Stimulated activated CD8-positive, alpha-beta memory T cell treated with anti-CD3 and anti-CD28 coated beads, Interleukin-7, amount 100 ng/mL, for 1 hour (primary cell): ENCODE measurements at places on chromosomes 6 and 20.

DNA sequence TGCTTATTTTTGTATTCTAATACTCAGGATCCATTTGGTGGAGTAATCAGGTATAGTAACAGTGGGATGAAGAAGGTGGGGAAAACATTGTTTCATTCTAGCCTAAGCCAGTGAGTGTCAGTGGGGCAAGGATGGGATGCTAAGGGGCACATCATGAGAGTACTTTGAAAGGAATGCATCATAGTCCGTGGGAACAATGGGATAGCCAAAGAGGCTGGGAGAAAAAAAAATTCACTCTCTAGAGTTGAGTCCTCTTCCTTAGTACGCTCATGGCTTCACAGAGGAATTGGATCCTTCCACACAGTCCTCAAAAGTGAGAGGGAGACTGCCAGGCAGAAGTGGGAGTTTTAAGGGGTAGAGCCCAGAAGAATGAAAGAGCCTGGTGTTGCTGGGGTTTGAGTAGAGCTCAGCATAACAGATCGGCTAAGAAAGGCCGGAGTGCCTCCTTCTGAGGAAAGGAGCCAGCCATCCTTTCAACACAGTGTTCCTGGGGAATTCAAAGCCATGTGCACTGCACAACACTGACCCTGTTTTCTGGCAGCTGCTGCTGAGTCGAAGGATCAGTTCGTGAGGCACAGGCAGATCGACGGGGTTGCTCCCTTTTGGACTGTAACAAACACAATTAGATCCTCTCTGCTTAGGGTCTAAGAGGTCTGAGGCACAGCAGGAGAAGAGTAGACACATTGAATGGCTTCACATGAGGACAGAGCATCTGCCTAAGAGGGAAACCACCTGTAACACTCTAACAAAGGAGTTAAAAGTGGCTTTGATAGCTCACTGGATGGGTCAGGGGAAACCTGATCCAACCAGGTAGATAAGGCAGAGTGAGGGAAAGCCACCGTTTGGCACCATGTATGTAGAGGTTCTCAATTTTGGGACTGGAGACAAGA is 61.2 kb downstream of the ELOVL5 start:
- no peak for DNase-seq

DNA sequence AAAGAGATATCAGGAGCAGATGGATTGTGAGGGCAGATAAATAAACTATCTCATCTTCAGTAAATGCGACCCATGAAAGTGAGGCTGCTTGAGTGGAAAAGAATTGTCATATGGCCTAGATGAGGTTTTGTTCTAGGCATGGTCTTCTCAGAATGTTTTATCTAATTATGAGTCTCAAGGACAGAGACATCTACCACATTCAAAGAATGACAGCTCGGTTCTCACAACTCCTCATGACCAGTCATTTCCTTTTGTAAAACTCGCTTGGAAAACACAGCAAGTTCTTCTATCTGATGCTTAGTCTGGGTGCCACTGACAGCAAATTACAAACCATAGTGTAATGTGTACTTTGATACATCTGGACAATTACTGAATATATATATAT is 140.5 kb downstream of the CCDC170 start:
- no peak for DNase-seq

DNA sequence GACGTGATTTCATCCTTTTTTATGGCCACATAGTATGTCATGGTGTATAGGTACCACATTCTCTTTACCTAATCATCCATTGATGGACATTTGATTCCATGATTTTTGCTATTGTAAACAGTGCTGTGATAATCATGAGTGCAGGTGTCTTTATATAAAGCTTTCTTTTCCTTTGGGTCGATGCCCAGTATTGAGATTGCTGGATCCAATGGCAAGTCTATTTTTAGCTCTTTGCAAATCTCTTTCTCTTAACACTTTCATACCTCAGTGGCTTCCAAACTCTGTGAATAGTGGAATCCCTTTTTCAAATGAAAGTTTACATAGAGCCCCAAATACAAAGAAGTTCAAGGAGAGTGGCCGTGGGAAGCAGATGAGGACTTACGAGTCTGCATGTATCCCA is 105.8 kb upstream of the SPTLC3 start:
- DNase-seq: no peak

- DNase-seq: no peak
These were observed 36.4 kb downstream of the PSMG4 start for GRCh38 chr6:3294921-3295871.

DNA sequence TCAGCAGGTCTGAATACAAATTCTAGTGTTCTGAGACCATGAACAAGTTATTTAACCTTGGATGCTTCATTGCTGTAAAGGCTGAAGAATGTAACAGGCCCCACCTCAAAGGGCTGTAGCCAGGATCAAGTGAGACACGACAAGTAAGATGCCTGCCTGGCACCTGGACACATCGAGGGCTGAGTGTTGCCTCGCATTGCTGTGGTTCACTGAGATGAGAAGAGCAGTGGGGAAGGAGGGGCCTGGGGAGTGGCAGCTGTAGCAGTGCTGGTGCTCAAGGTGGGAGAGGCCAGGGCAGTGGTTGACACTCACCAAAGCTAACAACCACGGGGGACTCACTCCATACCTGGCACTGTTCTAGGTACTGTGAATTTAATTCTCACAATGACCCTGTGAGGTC is 187.8 kb downstream of the KIF16B start:
- no peak for DNase-seq

- DNase-seq: no peak
These were observed 49.0 kb downstream of the COL19A1 start for GRCh38 chr6:69915346-69915745.

DNA sequence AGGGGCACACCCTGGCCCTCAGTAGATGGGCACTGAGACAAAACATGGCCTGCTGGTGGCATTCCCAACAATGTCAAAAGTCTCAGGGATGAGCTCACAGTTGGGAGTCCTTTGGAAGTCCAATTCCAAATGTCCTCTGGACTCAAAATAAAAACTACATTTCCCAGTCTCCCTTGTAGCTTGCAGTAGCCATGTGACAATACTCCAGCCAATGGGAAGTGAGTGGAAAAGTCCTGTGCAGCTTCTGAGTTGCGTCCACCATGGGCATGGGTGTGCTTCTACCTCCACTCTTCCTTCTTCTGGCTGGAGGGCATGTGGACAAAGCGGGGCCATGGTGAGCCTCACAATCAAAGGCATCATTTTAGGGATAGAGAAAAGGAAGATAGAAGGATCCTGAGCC is 5.8 kb upstream of the ADAM33 start:
- no peak for DNase-seq

DNA sequence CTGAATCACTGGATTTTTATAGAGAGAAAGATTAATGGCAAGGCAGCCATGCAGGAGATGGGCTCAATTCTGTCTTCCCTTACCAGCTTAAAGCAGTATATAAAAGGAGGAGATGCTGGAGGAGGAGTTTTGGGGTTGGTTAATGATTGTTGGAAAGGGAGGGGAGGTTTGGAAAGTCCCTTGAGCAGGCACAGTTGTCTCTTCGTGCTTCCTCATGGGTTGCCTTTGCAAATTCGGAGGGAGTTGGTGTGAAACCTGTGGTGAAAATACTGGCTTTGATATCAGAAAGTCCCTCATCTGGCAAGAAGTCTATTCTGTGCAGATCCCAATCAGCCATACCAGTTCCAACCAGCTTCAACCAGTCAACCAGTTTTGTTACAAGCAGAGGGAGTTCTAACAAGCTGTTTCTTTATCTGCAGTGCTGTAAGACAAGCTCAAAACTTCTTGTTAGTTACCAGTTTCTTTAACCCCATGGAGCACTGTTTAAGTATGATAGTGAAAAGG is 107.0 kb downstream of the HIVEP1 start:
- DNase-seq: no peak

DNA sequence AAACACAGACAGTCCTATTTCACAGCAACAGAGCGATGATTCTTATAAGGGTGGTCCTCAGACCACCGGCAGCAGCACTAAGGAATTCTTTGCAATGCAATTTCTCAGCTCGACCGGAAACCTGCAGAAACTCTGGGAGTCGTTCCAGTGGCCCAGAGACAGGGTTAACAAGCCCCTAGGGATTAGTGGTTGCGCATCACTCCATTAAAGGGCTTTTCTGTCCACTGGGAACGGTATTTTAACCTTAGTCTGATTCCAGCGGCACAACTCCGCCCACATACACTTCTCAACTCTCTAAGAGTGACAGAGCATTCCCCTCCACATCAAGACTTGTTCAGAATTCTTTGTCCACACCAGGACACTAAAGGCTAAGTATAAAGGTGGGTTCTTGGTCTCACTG is 341.5 kb downstream of the TFAP2A start:
- DNase-seq: no peak

- DNase-seq: no peak
These were observed 84.6 kb upstream of the JAG1 start for GRCh38 chr20:10758446-10758845.

DNA sequence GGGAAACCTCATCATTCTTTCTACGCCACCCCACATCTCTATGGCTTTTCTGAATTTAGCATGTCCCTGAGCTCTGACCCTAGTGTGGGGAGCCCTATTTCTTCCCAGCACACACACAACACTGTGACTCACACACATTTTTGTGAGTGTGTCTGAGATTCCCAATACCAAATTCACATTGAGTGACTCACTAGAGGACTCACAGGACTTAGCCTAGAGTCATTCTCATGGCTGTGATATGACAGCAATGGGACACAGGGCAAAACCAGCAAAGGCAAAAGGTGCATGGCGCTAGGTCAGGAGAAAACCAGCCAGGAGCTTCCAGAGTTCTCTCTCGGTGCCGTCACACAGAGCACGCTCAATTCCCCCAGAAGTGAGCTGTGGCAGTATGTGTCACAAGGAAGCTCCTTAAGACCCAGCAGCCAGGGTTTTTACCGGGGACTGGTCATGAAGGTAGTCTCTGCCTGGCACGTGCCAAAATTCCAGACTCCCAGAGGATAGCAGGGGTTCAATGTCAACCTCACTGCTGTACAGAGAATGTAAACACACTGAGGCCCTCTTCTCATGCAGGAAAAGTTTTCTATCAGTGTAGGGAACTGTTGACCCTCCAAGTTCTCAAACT is 6.2 kb downstream of the CSTL1 start:
- no peak for DNase-seq

GRCh38 chr6:14276667-14277404 is 159.3 kb downstream of the CD83 start:
- no peak for DNase-seq

DNA sequence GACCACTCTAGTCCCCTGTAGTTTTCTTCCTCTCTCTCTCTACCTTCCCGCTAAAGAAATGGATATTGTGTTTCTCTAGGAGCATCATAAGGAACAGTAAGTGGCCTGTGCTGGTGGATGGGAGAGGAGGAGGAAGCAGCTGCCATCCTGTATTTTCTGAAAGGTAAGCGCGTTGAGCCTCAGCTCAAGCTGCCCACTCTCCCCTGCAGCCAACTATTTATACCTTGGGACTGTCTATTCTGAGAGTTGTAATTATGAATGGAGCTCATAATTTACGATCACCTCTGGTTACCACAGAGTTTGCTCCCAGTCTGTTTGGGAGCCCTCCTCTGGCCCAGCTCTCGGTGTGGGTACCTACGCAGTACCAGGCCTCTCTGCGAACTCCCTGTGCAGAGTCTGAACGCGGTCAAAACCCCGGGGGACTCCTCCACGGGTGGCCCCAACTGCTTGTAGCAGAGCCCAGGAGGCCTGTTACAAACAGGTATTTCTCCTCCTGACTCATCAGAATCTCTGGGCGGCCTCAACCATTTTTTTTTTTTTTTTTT is 285.4 kb downstream of the SMOC2 start:
- DNase-seq: no peak

DNA sequence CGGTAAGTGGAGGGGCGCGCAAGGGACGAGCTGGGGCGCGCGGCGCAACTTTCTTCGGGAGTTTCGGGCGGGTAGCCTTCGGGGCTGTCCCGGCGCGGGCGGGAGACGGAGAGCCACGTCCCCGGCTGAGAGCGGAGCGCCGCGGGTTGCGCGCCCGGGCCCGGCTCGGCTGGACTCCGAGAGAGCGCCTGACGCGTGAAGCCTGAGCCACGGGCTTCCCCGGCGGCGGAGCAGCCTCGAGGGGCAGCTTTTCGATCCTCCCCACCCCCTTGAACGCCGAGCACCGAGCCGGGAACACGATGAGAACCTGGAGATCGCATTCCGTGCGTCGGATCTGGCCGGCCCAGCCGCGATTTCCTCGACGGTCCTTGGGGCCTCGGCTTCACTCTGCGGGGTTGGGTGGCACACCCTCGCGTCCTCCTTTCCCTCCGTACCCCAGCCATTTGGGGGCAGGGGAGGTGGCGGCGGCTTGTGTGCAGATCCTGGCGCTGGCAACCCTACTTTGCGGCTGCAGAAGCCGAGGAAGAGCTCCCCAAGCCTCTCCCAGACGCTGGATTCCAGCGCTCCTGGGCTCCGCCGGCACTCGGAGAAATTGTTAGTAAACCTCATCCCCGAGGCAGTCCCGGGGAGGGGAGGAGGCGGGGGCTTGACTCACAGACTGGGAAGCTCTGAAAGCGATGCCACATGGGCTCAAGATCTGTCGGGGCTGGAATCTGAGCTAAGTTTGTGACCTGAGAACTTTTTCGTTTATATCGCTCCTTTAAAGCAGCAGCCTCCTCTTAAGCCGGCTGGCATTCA is 572 bp downstream of the DSE start:
- no peak for DNase-seq

- DNase-seq: no peak
These were observed 273.6 kb downstream of the PACRG start for GRCh38 chr6:163001330-163001729.

DNA sequence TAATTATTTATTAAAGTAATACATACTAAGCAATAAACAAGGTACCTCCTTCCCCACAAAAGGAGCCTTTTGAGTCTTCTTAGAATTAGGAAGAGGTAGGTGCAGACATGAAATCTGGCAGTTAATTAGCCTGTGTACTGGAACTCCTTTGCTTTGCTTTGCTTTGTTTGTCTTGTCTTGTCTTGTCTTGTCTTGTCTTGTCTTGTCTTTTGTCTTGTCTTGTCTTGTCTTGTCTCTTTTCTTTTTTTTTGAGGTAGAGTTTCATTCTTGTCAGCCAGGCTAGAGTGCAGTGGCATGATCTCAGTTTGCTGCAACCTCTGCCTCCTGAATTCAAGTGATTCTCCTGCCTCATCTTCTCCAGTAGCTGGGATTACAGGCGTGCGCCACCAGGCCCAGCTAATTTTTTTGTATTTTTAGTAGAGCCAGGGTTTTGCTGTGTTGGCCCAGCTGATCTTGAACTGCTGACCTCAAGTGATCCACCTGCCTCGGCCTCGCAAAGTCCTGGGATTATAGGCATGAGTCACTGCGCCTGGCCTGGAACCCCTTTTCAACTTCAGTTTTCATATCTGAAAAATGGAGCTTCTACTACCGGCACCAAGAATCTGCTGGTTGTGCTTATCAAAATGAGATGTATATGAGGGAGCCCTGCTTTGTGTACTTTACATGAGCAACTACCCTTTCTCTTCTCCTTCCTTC is 301.2 kb downstream of the CDKAL1 start:
- DNase-seq: no peak

- DNase-seq: no peak
These were observed 49.0 kb downstream of the SYNJ2 start for GRCh38 chr6:158030380-158031300.
